ENCODE measurements at places on chromosomes 13 and 19.

GRCh38 chr13:36848199-36848982 is 29.4 kb downstream of the RFXAP start:
- no peak for DNase-seq

DNA sequence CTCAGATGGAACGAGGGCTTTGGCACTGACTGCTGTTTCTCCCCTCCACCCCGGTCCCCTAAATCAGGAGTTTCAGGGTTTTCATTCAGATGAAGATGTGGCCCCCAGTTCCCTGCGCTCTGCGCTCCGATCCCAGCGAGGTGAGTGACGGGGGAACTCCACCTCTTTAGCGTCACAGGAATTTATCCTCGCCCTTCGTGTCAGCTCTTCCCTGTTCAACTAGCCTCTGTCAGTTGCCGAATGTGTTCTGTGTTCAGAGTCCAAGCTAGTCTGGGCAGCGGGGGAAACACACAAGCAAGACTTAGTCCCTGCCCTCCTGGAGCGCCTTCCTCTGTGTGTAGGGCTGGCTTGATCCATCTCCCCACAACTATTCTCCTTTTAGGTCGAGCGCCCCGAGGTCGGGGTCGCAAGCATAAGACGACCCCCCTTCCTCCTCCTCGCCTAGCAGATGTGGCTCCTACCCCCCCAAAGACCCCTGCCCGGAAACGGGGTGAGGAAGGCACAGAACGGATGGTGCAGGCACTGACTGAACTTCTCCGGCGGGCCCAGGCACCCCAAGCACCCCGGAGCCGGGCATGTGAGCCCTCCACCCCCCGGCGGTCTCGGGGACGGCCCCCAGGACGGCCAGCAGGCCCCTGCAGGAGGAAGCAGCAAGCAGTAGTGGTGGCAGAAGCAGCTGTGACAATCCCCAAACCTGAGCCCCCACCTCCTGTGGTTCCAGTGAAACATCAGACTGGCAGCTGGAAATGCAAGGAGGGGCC is 1.8 kb downstream of the KMT2B start:
- DNase-seq, result no peak

GRCh38 chr13:61695147-61695546 is 279.5 kb upstream of the PCDH20 start:
- no peak for DNase-seq

GRCh38 chr13:46031581-46032263 is 20.8 kb downstream of the ZC3H13 start:
- DNase-seq, result no peak

DNA sequence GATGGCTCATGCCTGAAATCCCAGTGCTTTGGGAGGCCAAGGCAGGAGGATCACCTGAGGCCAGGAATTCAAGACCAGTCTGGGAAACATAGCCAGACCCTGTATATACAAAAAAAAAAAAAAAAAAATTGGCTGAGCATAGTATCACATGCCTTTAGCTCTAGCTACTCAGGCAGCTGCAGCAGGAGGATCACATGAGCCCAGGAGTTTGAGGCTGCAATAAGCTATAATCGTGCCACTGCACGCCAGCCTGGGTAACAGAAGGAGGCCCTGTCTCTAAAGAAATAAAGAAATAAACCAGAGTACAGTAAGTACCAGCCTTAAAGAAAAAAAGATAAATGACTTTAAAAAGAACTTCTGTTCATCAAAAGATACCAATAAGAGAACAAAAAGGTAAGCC is 52.9 kb downstream of the FAM124A start:
- DNase-seq, result no peak

DNA sequence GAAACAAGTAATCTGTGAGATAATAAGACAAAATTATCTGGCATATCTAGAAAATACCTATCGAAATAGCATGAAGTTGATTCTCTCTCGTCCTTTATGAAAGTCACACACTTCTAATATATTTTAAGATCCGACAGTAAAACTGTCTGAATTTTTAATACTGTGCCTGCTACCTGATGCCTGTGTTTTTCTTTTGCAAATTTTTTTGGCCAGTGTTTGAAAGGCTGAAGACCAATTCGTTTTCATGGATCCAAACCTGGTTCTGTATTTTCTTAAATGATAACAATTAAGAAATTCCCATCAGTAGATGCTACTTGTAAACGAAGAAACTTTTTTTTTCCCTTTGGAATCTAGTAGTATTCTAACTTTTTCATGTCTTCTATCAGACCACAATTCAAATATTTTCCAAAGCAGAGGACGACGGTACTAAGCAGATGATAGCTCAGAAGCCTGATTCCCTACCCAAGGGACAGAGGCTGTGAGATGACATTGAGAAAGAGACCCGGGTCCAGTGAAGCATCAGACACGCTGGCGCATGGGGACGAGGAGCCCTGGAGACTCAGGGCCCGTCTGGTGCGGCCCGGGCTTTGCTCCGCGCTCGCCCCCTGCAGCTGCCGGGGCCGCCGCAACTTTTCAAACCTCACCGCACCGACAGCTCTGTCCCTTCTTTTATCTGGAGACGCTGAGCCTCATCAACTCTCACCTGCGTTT is 49.5 kb upstream of the PABPC3 start:
- no peak for DNase-seq

GRCh38 chr19:40233811-40234389 is 7.4 kb upstream of the CCNP start:
- no peak for DNase-seq

DNA sequence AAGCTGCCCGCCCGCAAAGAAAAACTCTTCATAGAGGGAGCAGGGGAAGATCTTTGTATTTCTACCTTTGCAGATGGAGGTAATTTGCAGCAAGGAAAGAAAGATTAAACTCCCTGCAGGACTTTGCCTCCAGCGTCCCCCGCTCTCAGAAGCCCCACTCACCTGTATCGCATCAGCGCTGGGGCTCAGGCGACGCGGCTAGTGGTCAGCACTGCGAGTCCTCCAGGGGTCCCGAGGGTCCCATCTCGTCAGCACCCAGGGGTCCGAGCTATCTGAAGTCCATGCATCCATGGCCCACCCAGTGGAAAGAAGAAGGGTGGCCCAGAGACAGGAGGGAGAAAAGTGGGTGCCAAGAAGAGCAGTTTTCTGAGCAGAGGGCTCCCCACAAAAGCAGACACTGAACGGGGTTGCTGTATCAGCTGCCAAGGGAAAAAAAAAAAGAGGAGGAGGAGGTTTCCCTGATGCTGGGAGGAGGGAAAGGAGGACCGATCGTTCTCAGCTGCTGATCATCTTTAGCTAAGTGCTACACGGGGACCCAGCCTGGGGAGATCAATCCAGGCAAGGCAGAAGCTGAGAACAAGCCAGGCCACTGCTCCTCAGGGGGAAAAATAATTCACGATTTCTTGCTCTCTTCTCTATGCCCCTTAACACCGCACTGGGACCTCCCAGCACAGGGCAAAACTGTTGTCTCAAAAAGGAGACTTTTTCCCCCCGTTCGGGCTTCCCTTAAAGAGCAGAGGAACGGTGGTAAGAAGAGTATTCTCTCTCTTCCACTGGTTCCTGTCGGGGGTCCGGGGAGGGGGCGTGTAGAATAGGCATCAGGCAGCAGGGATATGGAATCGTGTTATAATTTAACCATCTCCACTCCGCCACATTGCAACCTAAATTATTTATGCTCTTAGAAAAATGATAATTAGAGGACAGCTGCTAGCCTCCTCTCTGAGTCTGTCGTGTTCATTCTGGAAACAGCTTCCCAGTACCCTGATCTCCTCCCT is 117.7 kb upstream of the CACNA1A start:
- DNase-seq, result no peak

DNA sequence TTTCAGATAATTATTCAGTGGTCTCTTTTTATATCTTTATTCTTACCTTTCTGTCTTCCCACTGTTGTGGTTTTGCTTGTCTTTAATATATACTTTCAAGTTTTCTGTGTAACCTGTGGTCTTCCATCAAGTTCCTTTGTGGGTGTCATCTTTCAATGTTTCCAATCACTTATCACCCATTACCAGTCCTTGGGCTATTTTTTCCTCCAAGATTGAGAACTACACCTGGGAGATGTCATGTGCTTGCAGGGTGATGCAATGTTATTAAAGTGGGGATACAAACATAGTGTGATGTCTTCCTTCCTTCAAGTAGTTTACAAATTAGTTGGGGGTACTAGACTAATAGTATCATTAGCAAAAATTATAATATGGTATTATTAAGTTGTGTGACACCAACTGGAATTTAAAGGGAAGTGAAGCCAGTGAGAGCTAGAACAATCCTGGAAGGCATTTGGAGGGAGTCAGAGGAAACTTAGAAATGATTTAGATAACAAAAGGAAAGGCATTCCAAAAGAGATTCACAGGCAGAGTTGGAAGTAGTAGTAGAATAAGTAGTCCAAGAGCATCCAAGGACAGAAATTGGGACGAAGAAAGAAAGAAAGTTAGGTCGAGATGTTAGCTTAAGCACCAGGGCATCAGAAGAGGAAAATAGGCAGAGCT is 3.4 kb downstream of the FNDC3A start:
- DNase-seq, result no peak

GRCh38 chr13:26950546-26950945 is 190.0 kb upstream of the GPR12 start:
- DNase-seq, result no peak

- no peak for DNase-seq
Measured at GRCh38 chr13:74865656-74866055, 616.3 kb downstream of the TBC1D4 start.

Measured in GM20000 (cell line).